Dermis microvascular lymphatic vessel endothelial cell (primary cell): ENCODE measurements at places on chromosomes 3 and 15. TPM values are rescaled to one million over a fixed set of nuclear protein-coding genes. Genes with fewer than 3 reads are reported as not detected.
A peak's percentile ranks its signal among the peaks of the same experiment; 100 is the strongest.

GOLGA8T gene
- under 0.01 and 0.13 TPM in 2 replicates for total RNA-seq

PRICKLE2 gene
- total RNA-seq, result 1.8 and 2.8 TPM in 2 replicates

ATP8B4 gene
- total RNA-seq, result 0.39 and 2.0 TPM in 2 replicates

GABRR3 gene
- not detected in 2 replicates for total RNA-seq

- DNase-seq, result no peak
Measured at GRCh38 chr3:179544981-179545645, 17.6 kb upstream of the ACTL6A start.

DNA sequence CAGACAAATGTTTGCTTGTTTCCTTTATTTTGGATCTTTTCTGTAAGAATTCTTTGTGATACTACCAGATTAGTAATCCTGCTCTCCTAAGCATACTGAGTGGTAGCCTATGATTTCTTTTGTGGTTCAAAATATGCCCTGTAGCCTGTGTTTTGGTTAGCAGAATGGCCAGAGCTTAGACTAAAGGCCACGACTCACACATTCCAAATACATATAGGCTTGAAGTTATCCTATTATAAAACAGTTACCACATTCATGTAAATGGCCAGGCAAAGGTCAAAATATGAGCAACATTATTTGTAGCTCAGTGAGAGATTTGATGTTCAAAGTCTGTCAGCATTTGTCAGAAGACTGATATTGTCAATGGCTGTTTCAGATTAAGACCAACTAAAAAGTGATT lies 84.5 kb downstream of the MITF start:
- DNase-seq, result no peak

DNA sequence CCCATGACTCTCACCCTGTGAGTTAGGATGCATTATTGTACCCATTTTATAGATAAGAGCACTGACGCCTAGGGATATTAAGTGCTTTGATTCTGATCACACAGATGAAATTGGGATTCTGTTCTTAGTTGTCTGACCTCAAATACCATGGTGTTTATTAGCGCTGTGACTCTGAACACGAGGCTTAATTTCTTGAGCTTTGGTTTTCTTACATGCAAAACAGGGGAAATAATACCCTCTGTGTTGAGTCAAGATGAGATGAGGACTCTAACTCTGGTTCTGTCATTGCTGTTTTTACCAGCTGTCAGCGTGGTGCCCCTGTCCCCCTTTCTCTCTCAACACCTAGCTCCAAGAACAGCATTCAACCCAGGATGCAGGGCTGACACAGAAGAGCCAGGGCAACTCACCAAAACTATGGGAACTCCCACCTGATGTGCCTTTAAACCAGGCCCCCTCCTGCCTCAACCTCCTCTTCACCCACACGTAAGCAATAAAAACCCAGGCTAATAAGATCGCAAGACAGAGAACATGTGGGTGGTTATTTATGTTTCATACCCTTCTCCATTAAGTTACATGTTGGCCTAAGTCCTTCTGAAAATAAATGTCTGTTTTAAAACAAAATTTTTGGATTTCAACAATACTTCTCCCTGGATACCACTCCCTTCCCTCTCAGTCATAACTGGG lies 100.1 kb upstream of the SPATA12 start:
- no peak for DNase-seq

DNA sequence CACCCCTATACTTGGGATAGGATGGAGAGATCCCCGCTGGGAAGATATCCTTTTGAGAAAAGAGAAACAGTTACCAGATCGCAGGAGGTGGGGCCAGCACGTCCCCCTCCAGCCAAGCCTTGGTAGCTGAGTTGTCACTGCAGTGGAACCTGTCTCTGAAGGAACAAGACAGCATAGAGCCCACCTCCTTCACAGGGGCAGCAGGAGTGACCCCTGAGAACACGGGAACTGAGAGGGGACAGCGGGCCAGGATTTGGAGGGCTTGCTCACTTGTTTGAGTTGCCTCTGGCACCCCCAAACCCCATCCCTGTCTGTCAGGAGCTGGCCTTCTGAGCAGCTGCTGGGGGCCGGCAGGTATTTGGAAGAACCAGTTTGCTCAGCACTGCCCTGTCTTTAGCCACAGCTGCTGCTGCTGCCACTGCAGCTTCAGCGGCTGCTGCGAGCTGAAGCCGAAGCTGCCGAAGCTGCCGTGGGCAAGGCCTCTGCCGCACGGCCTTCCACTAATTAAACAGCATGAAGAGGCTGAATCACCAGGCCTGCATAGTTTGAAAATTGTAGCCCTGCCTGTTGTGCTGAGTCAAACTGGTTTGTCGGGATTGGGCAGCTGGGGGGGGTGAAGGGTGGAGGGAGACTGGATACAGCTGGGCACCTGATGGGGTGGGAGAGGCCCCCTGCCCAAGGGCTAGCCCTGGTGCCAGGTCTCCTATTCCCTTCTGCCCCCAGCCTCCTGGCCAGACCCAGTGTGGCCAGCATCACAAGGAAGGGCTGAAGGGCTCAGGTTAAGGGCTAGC lies 4.0 kb downstream of the EPHB3 start:
- no peak for DNase-seq

- DNase-seq, result no peak
Measured at GRCh38 chr3:141699897-141700296, 38.2 kb upstream of the RNF7 start.

DNA sequence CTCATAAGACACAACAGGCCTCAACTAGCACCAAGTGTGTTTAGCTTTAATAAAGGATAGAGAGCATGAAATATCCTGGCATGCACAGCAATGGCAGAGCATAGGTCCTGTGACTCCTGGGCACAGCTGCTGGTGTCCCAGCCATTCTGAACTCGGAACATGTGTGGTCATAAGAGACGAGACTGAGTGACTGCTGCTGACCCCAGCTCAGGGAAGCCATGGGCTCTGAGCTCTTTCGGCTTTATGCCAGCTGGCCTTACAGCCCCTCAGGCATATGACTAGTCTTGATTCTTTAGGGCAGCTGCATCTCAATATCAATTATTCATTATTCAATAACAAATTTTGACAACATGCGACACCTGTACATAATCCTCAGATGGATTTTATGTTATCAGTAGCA lies 62.4 kb upstream of the TOPAZ1 start:
- no peak for DNase-seq

DNA sequence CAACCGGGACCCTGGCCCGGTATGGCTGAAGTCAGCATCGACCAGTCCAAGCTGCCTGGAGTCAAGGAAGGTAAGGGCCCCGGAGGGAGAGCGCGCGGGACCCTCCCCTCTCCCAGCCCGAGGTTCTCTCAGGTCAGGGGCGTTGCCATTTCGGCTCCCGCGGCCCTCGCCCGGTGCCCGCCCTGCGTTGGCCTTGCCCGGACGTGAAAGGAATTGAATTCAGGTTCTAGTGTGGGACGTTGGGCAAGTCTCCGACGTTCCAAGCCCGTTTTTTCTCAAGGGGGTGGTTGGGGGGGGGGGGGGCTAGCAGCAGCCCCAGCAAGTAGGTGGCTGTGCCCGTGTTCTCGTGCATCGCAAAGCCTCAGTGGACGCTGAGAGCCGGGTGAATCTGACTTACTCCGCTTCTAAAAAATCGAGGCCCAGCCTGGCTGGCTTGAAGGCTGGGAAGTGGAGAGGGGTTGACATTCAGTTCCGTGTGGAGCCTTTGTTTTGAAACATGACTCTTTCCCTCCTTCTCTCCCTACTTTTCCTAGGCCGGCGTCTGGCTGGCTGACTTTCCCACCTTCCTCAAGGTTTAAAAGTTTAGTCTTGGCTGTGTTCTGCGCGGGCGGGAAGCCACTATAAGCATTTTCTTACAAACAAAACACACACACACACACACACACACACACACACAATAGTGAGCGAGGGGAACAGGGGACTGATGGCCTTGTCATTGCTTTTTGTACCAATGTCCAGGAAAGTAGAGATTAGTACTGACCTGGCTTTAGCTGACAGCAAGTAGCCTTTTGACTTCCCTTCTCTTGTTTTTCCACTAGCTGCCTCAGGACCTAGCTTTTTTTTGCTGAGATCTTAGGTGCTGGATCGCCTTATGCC lies at the start of gene UTS2B:
Gene UTS2B, minus strand, starts transcription at position 873 of the 876 bp plus-strand sequence. CDS start 48,337 bp downstream, outside the sequence.
- peak; percentile 63 for DNase-seq

GRCh38 chr3:175479175-175479574 lies 620.0 kb downstream of the NAALADL2 start:
- no peak for DNase-seq
